ENCODE measurements at places on chromosomes 6 and 20. TPM values are rescaled to one million over a fixed set of nuclear protein-coding genes. Genes with fewer than 3 reads are reported as not detected.

Gene ARFGEF3
- total RNA-seq = 0.76 TPM

Gene C4A
- total RNA-seq = 7.6 TPM

Gene FOXS1
- total RNA-seq = not detected

Gene KCNK5
- 14.7 TPM for total RNA-seq

Gene PRICKLE4
- not detected for total RNA-seq

Gene GHRH
- not detected for total RNA-seq

Gene GMPR
- not detected for total RNA-seq

Gene LPA
- not detected for total RNA-seq

Gene RSPH9
- not detected for total RNA-seq

Gene PTCRA
- not detected for total RNA-seq

Gene GRIK2
- total RNA-seq = not detected

- peaks cover 7% of the 10 kb centered on the region for H3K4me1 ChIP-seq
- H3K27ac ChIP-seq = no peak overlapping the region
- no peak overlapping the region for H3K4me3 ChIP-seq
- DNase-seq = no peak
- no peaks in the 10 kb centered on the region for H3K36me3 ChIP-seq
Observed at GRCh38 chr6:33508935-33509926, 54.9 kb downstream of the ZBTB9 start.

- peak overlapping the region; percentile 88 for H3K4me3 ChIP-seq
- H3K27ac ChIP-seq = peak overlapping the region; percentile 85
- H3K36me3 ChIP-seq = peaks cover 6% of the 10 kb centered on the region
- no peak for DNase-seq
- no peaks in the 10 kb centered on the region for H3K27me3 ChIP-seq
- peaks cover 73% of the 10 kb centered on the region for H3K4me1 ChIP-seq
Observed at GRCh38 chr6:4020822-4021132, 58.2 kb downstream of the FAM217A start.

GRCh38 chr20:38387953-38388352 is 41.7 kb downstream of the LBP start:
- H3K36me3 ChIP-seq = no peaks in the 10 kb centered on the region
- H3K4me3 ChIP-seq = no peak overlapping the region
- no peak for DNase-seq

- DNase-seq = no peak
- no peak overlapping the region for H3K27ac ChIP-seq
- H3K4me3 ChIP-seq = no peak overlapping the region
- no peaks in the 10 kb centered on the region for H3K36me3 ChIP-seq
- no peaks in the 10 kb centered on the region for H3K4me1 ChIP-seq
Observed at GRCh38 chr6:72913797-72914196, 291.9 kb downstream of the KCNQ5 start.

- H3K4me3 ChIP-seq = no peak overlapping the region
- H3K4me1 ChIP-seq = peaks cover 38% of the 10 kb centered on the region
- no peaks in the 10 kb centered on the region for H3K27me3 ChIP-seq
Observed at GRCh38 chr6:4794140-4794707, 18.0 kb downstream of the CDYL start.

DNA sequence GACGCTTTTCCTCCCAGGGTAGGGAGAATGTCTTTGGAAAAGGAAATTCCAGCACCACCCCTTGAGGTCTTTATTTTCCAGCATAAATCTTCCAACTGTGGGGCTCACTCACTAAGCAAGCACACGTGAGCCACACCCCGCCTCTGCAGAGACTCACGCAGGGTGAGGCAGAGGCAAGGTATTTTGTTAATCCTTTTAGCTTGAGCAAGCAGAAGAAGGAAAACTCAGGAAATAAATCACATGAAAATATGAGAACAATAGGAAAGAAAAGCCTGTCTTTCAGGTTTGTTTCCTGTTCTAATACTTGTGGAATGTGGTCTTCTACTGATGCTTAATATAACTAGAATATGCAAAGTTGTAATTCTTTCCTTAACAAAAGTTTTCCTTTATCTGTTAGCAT is 4.1 kb upstream of the PHACTR2 start:
- peaks cover 7% of the 10 kb centered on the region for H3K36me3 ChIP-seq
- no peak overlapping the region for H3K4me3 ChIP-seq
- H3K27ac ChIP-seq = no peak overlapping the region
- peaks cover 3% of the 10 kb centered on the region for H3K4me1 ChIP-seq

DNA sequence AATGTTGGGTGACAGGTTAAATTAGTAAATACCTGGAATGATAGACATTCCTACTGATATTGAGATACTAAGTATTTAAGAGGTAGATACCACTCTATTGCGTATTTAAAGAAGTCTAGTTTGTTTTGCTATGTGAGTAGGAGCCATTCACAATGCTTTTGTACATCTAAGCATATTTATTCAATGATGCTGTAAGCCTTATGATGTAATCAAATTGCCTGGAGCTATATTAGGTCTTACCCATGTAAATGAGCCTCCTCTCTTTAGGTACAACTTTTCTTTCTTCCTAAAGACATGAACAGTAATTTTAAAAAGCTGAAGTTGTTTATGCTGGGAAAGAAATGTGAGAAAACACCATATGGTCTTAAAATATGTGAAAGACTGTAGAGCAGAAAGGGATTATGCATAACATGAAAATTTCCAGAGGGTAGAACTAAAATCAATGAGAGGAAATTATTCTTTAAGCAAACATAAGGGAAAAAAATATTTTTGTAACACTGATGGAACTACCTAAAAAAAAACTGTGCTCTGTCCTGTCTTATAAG is 526.7 kb downstream of the EPHA7 start:
- DNase-seq = no peak
- no peak overlapping the region for H3K4me3 ChIP-seq
- no peaks in the 10 kb centered on the region for H3K27me3 ChIP-seq
- H3K4me1 ChIP-seq = no peaks in the 10 kb centered on the region

DNA sequence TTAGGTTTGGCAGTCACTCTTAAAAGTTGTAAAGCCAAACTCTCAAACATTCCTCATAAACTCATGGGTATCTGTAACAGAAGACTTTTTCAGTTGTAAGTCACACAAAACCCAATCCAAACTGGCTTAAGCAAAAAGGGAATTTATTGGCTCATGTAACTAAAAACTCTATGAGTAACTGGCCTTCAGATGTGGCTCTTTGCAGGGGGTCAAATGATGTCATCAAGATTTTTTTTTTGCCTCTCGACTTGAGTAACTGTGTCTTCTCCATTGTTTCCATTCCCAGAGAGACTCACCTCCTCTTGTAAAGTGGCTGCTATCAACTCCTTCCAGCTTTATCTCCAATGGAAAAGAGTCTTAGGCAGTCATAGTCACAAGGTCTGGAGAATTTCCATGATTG is 645.0 kb downstream of the DHX35 start:
- no peak overlapping the region for H3K4me3 ChIP-seq
- no peaks in the 10 kb centered on the region for H3K4me1 ChIP-seq
- no peaks in the 10 kb centered on the region for H3K36me3 ChIP-seq
- no peak overlapping the region for H3K27ac ChIP-seq

- no peak overlapping the region for H3K4me3 ChIP-seq
- no peaks in the 10 kb centered on the region for H3K36me3 ChIP-seq
- no peak for DNase-seq
- H3K4me1 ChIP-seq = peaks cover 5% of the 10 kb centered on the region
Observed at GRCh38 chr20:62631336-62632308, 10.7 kb upstream of the SLCO4A1 start.

GRCh38 chr6:91447081-91447480 is 860.2 kb upstream of the MAP3K7 start:
- no peak overlapping the region for H3K4me3 ChIP-seq
- no peak overlapping the region for H3K27ac ChIP-seq
- H3K27me3 ChIP-seq = no peaks in the 10 kb centered on the region
- no peaks in the 10 kb centered on the region for H3K36me3 ChIP-seq

- no peaks in the 10 kb centered on the region for H3K4me1 ChIP-seq
- no peak for DNase-seq
- no peak overlapping the region for H3K4me3 ChIP-seq
- no peak overlapping the region for H3K27ac ChIP-seq
Observed at GRCh38 chr20:52153896-52154295, 37.7 kb downstream of the ZFP64 start.

DNA sequence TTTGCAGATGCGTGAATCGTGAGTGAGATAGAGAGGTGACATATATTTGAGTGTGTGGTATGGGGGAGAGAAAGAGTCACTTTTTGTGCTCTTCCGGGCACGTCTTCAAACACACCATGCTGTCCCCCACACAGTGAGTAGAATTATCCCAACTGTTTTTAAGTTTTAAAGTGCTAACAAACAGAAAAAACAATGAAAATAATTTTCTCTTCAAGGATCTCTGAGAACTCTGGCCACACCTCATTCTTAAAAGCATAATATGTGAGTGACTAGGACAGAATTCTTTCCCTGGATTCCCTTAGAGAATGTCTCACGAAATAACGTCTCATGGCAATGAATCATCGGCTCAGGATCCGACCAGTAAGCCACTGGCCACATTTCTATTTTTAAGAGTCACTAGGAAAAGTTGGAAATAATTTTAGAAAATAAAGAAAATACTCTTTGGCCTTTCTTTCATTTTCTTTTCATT is 235.7 kb upstream of the ZNF217 start:
- peak; percentile 12 for DNase-seq
- peaks cover 78% of the 10 kb centered on the region for H3K4me1 ChIP-seq
- H3K27me3 ChIP-seq = no peaks in the 10 kb centered on the region
- peaks cover 2% of the 10 kb centered on the region for H3K36me3 ChIP-seq
- H3K27ac ChIP-seq = peak overlapping the region; percentile 98

DNA sequence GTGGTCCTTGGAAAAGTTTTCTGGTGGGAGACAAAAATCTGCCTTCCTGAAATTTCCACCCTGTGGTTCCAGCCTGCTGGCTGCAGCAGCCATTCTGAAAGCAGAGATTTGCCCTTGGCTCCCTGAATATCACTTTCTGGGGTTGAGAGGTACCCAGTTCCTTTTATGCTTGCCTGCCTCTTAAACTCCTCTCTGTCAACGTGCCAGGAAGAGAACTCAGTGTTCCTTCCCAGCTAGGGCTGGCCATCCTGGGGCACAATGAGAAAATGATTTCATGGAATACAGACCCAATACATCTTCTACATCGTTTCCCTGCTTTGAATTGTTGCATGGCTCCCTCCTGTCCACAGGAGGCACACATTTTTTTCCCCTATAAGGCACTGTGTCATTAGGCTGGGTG is 1.6 kb upstream of the DSN1 start:
- peaks cover 27% of the 10 kb centered on the region for H3K4me1 ChIP-seq
- H3K36me3 ChIP-seq = peaks cover 3% of the 10 kb centered on the region
- no peaks in the 10 kb centered on the region for H3K27me3 ChIP-seq

DNA sequence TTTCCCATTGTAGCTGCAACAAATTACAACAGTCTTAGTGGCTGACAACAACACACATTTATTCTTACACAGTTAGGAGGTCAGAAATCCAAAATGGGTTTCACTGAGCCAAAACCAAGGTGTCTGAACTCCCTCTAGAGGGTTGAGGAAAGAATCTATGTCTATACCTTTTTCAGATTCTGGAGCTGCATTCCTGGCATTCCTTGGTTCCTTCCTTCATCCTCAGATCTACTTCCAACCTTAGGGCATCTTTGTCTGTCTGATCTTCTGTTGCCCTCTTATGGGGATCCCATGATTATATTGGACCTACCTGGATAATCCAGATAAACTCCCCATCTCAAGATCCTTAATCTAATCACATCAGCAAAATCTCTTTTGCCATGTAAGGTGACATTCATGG is 540.9 kb upstream of the MAP3K7 start:
- DNase-seq = no peak
- no peak overlapping the region for H3K27ac ChIP-seq
- no peaks in the 10 kb centered on the region for H3K4me1 ChIP-seq
- no peaks in the 10 kb centered on the region for H3K36me3 ChIP-seq

Data from activated T-cell treated with anti-CD3 and anti-CD28 coated beads, Interleukin-2, amount 50 U/mL, for 72 hours (primary cell).